Stimulated activated CD4-positive, alpha-beta T cell treated with anti-CD3 and anti-CD28 coated beads, Interleukin-12 subunit alpha, Interleukin-12 subunit beta, amount 100 ng/mL, for 48 hours (primary cell): ENCODE measurements at places on chromosomes 1 and 21.

DNA sequence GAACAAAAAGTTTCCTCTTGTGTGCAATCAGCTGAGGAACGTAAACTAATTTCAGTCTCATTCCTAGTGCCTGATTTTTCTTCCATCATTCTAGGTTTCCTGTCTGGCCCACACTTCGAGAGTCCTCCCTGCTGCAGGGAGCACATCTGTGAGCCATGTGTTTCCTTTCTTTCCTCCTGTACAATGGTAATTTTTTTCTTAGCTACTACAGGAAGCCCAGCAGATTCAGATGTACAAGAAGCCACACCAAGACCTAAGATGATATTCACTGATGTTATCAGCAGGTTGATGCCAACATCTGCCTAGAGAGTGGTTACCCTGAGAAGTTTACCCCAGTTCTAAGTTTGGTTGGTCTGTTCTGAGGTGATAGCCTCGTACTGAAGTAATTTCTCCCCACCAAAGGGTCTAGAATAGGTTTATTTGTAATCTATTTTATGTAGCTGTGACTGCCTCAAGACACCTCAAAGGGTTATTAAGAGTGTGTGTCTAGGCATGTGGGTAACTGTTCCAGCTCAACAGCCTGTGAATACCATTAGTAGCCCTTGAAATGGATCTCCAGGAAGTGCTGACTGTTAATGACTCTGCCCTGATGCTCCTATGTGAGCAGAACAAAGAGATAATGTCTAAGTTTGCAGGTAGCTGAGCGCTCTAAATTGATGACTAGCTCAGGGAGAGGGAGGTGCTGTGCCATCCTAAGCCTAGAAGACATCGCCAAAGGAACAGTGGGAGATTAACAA, 31.7 kb upstream of the CLDN14 start:
- no peak for DNase-seq

GRCh38 chr1:175402336-175402735, 209.8 kb upstream of the KIAA0040 start:
- DNase-seq, result no peak

DNA sequence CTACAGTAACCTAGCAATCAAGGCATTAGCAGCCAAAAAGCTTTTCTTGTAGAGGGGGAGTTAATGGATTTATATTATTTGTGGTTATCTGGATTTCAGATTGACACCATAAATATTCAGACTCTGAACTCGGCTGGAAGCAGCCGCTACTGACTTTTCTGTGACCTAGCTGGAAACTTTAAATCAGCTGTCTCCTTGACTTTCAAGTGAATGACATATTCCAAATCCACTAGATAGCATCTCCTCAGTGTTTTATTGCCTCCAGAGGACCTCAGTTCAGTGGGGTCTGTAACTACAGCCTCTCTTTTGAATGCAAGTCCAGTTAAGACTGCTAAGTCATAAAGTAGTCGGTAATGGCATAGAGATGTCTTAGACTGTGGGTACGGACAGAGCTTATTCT, 448.5 kb downstream of the NUF2 start:
- DNase-seq, result no peak

GRCh38 chr1:157113106-157113505, 13.5 kb upstream of the ETV3L start:
- no peak for DNase-seq

DNA sequence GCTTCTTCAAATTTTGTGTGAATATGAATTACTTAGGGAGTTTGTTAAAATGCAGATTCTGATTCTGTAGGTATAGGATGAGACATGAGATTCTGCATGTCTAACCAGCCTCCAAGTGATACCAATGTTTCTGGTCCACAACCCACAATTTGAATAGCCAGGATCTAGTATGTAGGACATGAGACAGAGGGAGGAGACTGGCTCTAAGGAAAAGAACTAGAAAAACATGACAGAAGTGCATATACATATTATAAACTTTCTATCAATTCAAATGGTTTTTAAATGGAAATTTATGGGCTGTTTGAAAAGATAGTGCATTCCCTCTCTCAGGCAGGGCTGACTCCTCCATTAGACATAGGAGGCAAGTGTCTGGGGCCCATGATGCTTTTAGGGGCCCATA, 33.9 kb upstream of the NPL start:
- no peak for DNase-seq

- DNase-seq, result peak; percentile 62
These were observed 10.3 kb downstream of the INSRR start for GRCh38 chr1:156848461-156849150.

GRCh38 chr1:67342076-67342890, 34.6 kb downstream of the IL12RB2 start:
- no peak for DNase-seq

- DNase-seq, result no peak
These were observed 8.7 kb downstream of the LAPTM5 start for GRCh38 chr1:30748699-30749401.

GRCh38 chr1:89724369-89725010, 91.6 kb downstream of the LRRC8C start:
- DNase-seq, result peak; percentile 63

DNA sequence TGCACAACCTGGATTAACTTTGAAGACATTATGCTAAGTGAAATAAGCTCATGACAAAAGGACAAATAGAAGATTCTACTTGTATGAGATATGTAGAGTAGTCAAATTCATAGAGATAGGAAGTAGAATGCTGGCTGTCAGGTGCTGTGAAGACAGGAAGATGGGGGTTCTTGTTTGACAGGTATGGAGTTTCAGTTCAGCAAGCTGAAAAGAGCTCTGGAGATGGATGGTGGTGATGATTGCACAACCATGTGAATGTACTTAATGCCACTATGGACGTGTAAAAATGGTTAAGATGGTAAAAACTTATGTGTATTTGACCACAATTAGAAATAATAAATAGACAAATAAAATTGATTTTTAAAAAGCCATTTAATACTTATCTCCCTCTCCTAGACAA, 169.8 kb upstream of the DUSP10 start:
- no peak for DNase-seq

- no peak for DNase-seq
These were observed 256.0 kb upstream of the LYPLAL1 start for GRCh38 chr1:218917656-218918055.

GRCh38 chr1:202165267-202165941, 5.0 kb upstream of the PTPN7 start:
- DNase-seq, result peak; percentile 48

GRCh38 chr1:119081700-119082099, 58.8 kb downstream of the WARS2 start:
- DNase-seq, result no peak

- no peak for DNase-seq
These were observed 56.2 kb downstream of the NTNG1 start for GRCh38 chr1:107196973-107197562.

DNA sequence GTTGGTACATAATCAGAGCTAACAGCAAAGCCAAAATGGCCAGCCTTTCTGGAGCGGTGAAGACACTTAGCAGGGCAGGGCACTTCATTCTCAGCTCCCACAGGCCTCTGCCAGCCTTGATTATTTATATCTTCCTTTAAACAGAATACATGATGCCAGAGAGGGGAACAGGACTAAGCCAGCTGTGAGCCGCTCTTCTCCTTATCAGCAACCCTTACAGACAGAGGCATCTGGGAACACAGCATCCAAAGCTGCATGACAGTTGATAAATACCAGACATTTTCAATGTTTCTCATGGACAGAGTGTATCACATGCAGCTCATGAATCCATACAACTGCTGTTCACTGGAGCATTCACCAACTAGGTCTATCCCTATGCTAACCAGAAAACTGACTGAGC, 29.1 kb downstream of the DNAJC11 start:
- no peak for DNase-seq

DNA sequence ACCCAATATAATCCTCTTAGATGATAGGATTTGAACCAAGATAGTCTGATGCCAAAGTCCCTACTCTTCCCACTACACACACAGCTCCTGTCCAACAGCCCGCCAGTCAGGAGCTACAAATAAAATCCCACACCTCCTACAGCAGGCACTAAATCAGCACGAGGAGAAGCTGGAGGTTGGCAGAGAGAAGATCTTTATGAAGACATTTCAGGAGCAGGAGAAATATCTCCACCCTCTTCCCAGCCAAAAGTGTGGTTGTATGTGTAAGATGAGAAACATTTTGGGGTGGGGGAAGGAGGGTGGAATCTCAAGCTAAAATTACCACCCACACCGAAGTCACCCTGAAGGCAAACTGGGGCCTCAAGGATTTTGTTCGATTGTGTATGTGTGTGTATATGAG, 54.5 kb downstream of the PLXNA2 start:
- DNase-seq, result no peak

DNA sequence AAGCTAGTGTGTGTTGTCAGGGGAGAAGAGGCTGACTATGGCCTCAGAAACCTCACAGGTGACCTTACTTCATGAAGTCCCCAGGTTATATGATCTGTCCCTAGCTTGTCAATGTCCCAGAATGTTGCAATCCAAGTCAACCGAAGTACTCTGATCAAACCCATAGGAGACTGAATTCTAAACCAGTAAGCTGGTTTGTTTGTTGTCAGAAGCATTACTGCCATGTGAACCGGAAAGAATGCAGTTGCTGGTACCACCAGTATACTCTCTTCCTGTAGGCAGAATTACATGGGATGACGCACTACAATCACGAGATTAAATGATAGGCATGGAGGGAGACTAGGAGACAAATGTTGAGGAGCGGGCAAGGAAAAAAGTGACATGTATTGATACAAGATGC, 26.1 kb upstream of the MAN1A2 start:
- no peak for DNase-seq

DNA sequence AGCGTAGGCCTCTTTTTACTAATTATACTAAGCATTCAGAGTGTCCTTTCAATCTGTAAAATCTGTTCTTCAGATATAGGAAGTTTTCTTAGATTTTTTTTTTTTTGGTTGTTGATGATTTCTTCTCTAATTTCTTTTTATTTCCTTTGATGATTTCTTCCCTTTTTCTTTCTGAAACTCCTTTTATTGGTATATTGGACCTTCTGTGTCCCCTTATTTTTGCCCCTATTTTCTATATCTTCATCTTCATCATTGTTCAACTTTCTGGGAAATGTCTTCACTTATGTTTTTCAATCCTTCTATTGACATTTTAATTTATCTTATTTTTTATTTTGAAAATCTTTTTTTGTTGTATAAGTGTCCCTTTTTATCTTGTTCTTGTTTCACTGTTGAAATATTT, 17.2 kb upstream of the SYT14 start:
- DNase-seq, result no peak

- no peak for DNase-seq
These were observed 26.3 kb downstream of the PDE4B start for GRCh38 chr1:65818966-65819365.

DNA sequence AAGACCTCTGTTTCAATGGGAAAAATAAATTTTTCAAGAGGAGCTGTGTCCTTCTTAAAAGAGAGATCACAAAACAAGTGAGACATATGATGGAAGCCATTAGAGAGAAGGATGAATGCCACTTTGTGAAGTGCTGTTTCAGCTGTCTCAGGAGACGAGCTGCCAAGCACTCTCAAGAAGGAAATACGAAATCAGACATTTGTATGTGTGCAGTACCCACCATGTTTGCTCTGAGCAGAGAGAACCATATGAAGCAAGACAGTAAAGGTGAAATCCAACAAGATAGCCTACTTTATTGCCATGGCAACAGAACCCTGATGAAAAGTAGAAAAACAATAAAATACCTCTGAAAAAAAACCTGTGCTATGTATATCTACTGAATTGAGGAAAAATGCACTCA, 168.1 kb downstream of the AMY1C start:
- no peak for DNase-seq

DNA sequence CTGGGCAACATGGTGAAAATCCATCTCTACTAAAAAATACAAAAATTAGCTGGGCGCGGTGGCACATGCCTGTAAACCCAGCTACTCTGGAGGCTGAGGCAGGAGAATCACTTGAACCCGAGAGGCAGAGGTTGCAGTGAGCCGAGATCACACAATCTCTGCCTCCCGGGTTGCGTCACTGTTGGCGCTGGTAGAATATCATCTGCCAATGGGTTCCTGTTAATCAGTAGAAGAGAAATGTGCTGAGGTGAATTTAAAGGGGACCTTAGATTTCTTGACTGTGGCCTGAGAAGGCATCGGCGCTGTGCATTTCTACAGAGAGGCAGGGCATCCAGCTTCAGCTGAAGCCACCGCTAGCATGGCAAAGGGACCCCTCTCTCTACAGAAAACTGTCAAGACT, 68.0 kb downstream of the TGFB2 start:
- DNase-seq, result no peak

- no peak for DNase-seq
These were observed 17.0 kb upstream of the IGSF21 start for GRCh38 chr1:18090636-18091035.

DNA sequence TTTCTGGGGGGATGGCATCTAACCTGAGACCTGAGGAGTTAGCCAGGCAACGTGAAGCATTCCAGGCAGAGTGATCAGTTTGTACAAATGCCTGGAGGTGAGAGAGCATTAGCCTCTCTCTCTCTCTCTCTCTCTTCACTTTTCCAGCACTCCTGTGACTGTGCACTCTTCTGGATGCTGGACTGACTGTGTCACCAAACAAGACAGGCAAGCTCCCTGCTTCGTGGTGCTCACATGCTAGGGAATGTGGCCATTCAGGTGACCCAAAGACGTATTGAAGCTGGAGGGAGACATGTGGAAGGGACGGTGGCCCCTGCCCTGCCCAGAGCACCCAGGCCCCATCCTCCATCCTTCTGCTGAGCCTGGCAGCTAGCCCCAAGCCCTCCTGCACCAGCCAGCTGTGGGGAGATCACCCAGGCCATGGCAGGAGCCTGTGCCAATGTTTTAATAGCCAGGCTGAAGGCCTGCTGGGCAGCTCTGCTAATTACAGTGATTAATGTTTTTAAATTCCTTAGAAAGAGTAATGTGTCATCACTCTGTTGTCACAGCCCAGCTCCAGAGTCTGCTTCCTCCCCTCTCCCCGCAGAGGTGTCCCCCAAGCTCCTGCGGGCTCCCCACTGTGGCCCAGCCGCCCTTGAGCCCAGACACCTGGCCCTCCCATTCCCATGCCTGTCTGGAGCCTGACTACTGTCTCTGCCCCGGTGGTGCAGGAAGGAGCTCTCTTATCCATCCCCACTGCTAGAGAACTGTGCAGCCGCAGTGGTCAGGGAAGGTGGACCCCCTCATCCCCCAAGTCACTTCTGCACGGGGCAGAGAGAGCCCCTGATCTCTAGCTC, 48.9 kb downstream of the UBIAD1 start:
- no peak for DNase-seq

- DNase-seq, result no peak
These were observed 20.1 kb upstream of the ZP4 start for GRCh38 chr1:237910834-237911233.

- DNase-seq, result no peak
These were observed 10.8 kb upstream of the PLEKHG5 start for GRCh38 chr1:6502000-6502891.

- DNase-seq, result no peak
These were observed at the start of gene CAMSAP2 for GRCh38 chr1:200738327-200738948. Gene CAMSAP2 (plus strand): TSS chr1:200738893. CDS start chr1:200739828, 935 bp downstream.

GRCh38 chr1:192747943-192748342, 60.9 kb upstream of the RGS2 start:
- DNase-seq, result no peak

GRCh38 chr1:108592030-108592759, 32.3 kb downstream of the EEIG2 start:
- DNase-seq, result no peak
